Nephron progenitor cell (in vitro differentiated cells): ENCODE measurements at places on chromosomes 6 and 20.

DNA sequence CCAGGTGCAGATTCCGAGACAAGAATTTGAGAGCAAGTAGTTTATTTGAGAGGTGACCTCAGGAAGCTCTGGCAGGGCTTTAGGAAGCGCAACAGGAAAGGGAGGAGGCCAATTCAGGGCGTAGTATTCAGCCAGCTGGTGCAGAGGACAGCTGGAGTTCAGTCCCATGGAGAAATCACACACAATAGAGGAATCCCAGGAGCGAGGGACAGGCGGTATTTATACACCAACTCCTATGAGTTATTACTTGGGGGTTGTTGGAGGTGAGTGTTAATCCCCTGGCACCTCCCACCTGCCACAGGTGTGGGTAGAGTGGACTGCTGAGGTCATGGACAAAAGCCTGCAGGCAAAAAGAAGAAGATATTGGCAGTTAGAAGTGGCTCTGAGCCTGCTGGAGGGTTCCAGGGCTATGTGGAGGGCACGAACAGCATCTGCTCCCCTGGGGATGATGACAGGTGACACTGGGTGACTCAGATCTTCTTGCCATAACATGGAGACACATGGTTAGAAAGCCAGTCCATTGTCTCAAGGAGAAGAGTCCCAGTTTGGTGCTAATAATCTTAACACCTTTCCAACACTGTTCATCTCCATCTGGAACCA, 13.9 kb upstream of the SULF2 start:
- no peak for DNase-seq

GRCh38 chr6:25714765-25715164, 39.8 kb upstream of the SLC17A4 start:
- no peak for DNase-seq

GRCh38 chr6:138443979-138444378, 40.0 kb downstream of the HEBP2 start:
- no peak for DNase-seq

DNA sequence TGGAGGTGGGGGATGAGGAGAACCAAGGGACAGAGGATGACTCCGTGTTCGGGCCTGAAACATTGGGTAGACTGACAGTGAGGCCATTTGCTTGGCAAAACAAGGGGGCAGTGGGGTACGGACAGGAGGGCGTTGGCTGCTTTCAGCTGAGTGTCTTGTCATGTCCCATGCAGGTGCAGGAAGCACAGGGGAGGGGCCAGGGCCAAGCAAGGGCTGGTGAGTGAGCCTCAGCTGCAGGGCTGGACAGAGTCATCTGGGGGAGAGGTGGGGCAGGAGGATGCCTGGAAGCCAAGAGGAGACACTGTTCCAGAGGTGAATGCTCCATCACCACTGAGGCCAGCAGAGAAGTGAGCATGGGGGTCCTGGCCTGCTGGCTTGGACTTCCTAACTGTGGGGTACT, 78.4 kb downstream of the ERMARD start:
- DNase-seq: no peak

GRCh38 chr6:127182501-127182900, 64.0 kb downstream of the RSPO3 start:
- no peak for DNase-seq

DNA sequence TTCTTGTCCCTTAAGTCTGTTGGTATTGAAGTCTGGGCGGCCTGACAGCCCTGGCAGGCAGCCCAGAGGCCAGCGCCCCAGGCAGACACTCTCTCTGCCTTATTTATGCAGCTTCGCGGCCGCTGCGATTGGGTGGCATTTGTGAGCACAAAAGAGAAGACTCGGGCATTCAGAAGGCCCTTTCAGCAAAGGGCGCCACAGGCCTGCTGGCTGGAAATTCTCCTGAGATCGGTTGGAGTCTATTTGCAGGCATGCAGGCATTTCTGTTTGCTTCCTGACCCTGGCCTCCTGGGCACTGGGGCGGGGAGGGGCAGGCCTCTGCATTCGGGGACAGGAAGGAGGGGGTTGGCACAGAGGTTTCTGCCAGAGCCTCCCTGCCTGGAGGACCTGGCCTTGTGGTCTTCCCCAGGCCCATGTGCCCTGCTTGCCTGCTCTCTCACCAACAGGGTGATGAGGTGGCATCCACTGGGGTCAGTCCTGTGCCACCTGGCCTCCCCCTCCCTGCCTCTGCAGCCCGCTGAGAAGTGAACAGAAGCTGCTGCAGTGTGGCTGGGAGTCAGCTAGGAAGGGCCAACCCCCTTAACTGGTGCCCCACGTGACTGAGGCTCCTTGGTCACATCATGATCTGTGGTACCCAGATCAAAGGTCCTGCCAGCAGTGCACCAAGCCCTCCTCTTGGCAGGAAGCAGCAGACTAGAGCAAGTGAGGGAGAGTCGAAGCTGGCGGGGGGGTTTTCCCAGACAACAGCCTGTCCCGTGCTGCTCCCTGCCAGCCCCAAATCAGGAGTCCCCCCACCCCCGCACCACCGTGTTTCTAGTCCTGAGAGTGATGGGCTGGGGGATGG, 16.6 kb upstream of the CCDC167 start:
- DNase-seq: no peak

DNA sequence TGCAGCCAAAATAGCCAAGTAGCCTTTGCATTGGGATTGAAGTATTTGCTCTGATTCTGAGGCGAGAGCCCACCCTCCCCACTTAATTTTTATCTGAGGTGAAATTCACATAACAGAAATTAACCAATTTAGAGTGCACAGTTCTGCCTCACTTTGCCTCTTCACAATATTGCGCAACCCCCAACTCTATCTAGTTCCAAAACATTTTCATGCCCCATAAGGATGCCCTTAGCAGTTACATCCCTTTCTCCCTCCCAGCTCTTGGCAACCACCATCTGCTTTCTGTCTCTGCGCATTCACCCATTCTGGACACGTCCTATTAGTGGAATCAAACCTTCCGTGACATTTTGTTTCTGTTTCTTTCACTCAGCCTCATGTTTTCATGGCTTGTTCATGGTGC, 9.0 kb downstream of the MAS1L start:
- DNase-seq: no peak

DNA sequence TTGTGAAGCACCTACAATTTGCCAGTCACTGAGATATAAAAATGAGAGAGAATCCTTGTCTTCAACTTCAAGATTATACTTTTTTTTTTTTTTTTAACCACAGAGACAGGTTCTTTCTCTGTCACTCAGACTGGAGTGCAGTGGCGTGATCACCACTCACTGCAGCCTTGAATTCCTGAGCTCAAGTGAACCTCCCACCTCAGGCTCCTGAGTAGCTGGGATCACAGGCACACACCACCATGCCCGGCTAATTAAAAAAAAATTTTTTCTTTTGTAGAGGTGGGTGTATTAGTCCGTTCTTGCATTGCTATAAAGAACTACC, 51.6 kb upstream of the PMEPA1 start:
- DNase-seq: no peak

DNA sequence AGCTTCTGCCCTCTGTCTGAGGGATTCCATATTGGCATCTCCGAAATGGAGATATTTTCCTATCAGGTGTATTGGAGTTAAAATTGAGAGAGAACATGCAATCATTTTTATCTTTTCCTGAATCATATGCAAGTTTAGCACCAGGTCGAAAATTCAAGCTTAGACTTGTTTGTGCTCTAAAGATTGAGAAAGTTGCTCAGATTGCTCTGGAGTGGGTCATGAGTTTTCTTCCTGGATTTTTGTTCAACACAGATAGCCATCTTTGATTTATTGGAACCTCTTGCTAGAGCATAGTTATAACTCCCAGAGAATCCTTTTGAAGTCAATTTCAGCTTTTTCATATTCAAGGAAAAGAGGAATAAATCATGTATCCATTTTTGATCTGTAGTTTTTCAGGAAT, 373.5 kb upstream of the FLRT3 start:
- no peak for DNase-seq

DNA sequence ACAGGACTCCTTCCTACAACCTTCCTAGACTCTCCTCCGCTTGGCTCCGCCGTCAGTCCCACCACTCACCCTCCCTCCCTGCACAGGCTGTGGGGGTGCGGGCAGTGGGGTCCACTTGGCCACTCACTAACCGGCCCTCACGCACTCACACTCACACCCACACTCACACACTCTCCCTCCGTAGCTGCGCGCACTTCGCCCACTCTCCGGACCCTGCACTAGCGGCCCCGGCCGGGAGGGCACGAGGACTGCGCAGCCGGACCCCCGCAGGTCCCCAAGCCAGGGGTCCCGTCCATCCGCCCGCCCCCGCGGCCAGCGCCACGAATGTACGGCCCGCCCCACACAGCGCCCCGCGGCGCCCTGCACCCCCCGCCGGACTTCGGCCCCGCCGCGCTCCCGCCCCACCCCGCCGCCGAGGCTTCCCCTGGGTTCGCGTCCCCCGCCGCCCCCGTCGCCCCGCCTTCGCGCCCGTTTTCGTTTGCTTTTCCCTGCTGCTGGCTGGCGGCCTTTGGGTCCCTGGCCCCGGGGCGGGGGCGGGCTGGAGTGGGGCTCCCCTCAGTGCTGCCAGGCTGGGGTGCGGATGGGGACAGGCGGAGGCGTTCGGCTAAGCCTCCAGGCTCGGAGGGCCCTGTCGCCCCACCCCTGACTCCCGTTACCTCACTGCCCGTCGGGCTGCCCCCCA, 23.0 kb upstream of the SLC22A7 start:
- DNase-seq: peak; percentile 65

DNA sequence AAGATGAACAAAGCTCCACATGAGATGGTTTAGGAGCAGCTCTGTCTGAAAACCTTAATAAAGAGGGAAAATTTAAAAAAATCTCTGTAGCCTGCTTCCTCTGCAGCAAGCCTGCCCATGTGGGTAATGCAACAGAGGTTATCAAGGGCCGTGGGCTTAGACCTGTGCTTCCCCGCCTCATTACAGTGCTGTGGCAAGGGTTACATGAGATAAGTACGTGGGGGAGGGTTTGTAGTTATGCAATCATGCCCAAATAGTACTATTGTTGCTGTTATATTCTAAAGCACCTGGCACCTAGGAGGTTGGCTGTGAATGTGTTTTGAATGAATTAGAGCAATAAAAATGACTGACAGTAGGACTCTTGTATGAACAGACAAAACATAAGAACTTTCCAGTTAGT, 68.3 kb downstream of the PKHD1 start:
- DNase-seq: no peak

GRCh38 chr6:88120635-88121034, 45.5 kb downstream of the CNR1 start:
- DNase-seq: no peak

GRCh38 chr6:161636882-161637430, 363.1 kb upstream of the AGPAT4 start:
- DNase-seq: no peak

DNA sequence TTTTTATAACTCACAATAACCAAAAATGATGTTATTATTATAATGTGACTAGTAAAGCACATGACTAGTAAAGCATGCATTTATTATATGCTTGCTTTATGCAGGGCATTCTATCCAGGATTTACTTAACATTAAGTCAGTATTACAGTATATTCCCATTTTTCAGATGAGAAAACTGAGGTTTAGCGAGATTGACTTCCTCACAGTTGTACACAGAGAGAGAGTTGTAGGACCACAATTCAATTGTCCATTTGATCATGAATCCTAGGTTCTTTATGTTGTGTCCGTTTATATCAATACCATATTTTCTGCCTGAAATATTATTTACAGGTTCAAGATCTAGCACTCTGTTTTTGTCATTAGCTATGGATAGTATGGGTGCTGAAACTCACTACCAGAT, 301.5 kb downstream of the PRL start:
- DNase-seq: no peak

GRCh38 chr6:64186592-64186991, 551.0 kb downstream of the PHF3 start:
- no peak for DNase-seq

DNA sequence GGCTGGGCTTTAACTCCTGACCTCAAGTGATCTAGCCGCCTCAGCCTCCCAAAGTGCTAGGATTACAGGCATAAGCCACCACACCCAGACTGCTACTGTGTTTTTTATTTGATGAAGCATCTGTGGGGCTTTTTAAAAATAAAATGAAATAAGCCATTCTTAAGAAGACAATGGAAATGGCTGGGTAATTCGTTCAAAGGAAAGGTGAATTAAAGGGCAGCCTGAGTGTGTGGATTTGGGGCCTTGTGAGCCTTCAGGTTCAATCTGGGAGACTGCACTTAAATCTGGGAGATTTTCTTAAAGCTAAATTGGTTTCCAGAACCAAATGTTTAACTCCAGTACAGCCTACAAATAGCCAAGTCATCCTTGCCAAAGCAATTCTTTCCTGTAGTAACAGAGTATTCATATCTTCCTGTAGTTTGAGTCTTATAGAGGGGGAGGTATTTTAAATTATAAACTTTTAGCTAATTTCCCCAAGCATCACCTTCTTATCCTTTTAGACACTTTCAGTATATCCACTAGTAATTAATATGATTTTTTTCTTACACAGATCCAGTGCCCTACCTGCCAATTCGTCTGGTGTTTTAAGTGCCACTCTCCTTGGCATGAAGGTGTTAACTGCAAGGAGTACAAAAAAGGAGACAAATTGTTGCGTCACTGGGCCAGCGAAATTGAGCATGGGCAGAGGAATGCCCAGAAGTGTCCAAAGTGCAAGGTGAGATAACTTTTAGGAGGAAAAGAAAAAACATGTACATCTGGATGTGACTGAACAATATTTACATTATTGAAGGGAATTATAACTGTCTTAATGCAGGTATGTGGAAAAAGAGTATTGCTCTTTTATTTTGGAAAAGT, 95.4 kb downstream of the RNF217 start:
- no peak for DNase-seq

DNA sequence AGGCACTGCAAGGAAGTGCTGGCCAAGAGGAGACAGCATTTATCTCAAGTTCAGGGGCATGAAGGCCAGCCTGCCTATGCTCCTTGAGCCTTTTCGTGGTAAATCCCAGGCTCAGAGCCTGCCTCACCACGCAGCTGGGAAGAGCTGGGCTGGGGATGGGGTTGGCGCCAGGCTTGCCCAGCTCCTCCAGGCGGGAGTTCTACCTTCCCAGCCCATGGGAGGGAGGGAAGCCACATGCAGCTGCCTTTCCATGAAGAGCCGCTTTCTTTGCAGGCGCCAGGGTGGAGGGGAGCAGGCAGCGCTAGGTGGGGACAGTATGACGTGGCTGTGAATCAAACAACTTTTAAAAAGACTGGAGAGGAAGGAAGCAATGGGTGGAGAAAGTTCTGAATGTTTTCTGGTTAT, 19.5 kb upstream of the SIRT5 start:
- DNase-seq: peak; percentile 42

DNA sequence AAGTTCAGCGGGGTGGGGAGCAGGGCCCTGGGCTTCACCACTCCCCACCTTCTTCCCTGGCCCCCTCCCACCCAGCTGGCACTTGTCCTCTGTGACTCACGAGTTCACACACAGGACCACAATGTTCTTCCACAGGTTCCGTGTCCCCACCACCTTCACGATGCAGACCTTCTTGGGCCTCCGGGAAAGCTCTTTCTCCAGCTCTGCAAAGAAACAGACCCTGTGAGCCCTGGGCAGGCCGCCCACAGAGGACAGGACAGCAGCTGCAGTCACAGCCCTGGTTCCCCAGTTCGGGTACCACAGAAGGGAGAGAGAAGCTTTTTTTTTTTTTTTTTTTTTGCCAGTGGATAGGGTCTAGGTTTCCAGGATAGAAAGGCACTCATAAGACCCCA, 30.9 kb downstream of the PSMG4 start:
- DNase-seq: no peak
